ENCODE measurements at places on chromosomes 2 and 18.

DNA sequence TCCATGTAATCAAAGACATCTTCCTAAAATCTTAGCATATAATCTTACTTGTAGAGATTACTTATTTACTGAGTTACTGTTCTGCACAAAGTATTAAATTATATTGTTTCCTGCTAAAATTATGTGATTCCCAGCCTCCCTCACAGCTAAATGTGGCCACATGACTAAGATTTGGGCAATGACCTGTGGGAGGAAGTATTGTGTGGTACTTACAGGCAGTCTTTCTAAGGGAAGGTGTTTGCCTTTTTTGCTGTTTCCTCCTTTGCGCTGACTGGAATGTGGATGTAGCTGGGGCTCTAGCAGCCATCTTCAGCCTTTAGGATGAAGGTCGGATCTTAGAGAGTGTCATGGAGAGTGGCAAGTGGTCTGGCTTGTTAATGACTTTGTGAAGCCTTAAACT is 146.3 kb upstream of the APCDD1 start:
- no peak for DNase-seq

DNA sequence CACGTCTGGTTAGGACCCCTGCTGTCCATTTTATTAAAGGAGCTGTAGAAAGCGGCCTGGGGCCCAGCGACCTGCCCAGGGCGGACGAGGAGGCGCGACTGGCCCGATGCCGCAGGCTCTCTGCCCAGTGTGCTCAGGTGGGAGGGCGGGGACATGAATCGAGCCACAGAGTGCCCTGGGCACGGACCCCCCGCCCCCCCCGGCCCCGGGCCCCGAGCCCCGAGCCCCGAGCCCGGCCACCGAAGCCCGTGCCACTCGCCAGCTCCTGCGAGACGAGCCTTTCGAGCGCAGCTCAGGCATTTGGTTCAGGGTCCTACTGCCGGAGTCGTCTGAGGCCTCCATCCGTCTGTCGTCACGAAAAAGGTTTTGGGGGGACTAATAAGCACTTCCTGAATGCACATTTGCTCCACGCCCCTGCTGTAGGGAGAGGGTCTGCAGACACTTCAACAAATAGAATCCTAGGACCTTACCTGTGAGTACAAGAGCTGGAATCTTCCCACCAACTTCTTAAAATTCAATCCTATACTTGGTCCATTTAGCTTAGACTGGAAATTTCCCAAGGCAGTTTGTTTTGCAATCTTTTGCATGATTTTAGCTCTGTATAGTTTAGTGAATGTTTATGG is 602 bp upstream of the ADAM17 start:
- DNase-seq = peak; percentile 71

DNA sequence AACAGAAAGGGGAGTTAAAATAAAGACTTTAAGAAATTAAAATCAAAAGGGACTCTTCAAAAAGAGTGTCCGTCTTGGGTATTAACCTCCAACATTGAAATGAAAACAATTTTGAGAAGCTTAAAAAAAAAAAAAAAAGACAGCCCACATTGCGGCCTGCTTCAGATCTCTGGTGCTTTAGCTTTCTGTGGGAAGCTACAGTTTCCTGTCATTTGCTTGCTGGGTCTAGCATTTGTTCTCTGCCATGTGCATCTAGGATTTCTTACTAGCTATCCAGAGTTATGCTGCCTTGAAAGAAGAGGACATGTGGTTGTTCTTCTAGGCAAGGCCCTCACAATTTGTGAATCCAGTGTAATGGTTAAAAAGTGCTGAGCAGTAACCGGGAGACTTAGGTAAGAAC is 375.3 kb downstream of the SLC4A3 start:
- no peak for DNase-seq

DNA sequence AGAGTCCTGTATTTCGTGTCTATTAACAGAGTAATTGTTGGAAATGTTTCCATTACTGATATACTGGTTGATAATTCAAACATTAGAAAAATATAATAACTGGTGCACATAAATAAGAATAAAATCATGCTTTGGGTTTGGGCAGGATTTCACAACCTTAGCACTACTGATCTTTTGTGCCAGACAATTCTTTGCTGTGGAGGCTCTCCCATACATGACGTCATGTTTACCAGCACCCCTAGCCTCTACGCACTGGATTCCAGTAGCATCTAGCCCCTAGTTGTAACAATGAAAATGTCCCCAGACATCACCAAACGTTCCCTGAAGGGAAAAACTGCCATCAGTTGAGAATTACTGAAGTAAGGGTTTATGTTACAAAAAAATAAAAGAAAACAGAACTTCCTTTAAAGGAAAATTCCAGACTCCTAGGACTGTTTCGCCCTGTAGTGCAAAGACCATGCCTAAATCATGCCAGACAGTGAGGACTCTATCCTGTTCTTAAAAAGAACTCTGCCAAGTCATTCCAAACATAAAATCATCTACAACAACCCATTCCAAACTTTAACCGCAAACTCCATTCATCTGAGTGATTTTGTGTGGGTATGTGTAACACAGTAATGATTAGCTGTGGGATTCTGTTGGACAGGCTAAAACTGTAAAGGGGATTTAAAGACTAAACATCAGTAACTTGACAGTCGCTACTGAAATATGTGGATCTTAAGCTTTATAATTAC is 313.4 kb upstream of the CCDC68 start:
- no peak for DNase-seq

DNA sequence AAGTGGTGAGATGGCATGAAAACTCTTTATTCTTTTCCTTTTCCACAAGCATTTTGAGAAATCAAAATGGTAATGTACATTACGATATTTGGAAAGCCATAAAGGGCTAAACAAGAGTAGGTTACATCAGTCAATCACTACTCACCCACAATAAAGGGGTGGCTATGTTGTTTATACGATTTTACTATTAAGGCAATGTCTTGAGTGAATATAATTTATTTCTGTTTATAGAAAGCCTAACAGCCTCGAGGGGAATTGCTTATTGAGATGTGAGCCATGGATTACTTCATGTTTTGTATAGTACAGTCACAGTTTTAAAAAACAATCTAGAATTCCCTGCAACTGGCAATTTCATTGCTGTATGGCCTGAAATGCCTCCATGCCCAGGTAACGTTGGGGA is 237.5 kb upstream of the RBBP8 start:
- no peak for DNase-seq

- peak; percentile 49 for DNase-seq
These were observed 131.5 kb downstream of the PRKCE start for GRCh38 chr2:45782986-45783385.

DNA sequence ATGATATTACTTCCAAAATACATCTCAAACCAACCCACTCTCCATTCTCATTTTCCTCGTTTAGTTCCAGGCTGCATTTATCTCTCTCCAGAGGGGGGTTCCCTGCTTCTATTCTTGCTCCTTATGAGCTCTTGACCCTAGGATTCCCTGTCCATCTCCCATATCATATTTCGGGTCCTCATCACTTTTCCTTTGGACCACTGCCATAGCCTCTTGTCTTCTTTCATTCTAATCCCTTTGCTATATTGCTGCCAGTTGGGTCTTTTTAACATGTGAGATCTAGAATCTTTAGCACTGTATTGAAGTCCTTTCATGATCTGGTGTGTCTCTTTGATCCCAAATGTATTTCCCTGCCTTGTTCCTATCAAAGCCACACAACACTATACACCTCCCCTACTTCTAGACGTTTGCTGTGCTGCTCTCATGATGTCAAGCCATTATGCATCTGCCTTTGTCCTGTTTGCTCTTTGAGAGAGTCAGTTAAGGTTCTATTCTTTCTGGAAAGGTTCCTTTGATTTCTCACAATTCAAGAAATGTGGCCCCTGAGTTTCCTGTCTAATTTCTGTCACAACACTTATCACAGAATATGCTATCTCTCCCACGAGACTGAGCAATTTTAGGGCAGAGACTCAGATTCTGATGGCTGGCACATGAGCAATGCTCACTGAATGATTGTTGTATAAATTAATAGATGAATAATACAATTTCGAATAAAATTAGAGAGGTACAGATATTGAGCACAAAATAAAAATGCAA is 43.2 kb upstream of the SESTD1 start:
- DNase-seq = no peak

GRCh38 chr2:189164746-189165145 is 14.8 kb downstream of the COL5A2 start:
- no peak for DNase-seq

DNA sequence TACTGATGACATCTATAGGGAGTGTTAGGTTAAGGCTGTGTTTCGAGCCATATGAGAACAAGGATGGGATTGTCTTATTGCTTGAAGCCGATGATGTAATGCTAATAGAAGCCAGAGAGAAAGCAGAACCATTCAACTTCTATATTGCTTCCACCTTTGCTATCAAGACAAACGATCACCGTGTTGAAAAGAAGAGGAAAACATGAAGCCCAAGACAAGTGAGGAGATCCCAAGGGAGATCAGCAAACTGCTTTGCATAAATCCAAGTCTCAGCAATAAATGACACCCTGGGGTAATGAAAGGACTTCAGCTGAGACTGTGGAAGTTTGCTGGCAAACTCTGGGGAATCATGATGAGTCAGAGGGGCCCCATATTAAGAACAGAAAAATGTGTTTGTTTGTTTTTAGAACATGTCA is 206.2 kb downstream of the NCKAP5 start:
- DNase-seq = peak; percentile 49

DNA sequence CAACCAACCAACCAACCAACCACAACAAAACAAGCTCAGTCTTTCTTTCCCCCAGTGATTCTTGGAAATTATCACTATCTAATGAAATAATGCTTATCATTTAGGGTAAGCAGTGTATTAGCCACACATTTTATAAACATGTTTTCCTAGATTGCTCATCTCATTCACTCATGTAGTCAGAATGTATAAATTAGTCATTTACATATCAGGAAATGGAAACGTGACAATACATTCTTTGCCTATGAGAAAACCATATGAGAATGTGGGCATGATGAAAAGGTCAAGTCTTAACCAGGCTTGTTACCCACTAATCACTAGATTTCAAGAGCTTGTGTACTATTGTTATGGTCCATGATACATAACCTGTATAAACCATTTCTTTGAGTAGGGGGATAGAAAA is 1583.4 kb upstream of the PIK3C3 start:
- DNase-seq = no peak

GRCh38 chr2:20352581-20353216 is 2.1 kb upstream of the PUM2 start:
- no peak for DNase-seq

DNA sequence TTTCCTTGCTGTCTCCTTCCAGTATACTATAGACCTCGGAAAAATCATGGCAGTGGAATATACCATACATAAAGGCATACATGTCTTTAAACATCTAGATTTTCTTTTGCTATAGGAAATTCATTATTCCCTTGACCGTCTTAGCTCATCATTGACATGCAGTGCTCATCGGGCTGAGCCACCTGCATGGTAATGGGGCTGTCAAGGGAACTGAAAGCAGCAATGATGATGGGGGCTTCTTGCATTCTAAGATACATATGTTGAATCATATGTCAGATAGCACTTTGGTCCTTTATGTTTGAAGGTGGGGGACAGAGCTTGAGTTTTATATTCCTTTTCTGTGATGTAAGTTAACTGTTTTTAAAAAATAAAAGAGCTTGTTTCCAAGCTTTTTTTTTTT is 106.6 kb downstream of the ICA1L start:
- no peak for DNase-seq

GRCh38 chr2:42068571-42069178 is 20.9 kb downstream of the PKDCC start:
- no peak for DNase-seq

DNA sequence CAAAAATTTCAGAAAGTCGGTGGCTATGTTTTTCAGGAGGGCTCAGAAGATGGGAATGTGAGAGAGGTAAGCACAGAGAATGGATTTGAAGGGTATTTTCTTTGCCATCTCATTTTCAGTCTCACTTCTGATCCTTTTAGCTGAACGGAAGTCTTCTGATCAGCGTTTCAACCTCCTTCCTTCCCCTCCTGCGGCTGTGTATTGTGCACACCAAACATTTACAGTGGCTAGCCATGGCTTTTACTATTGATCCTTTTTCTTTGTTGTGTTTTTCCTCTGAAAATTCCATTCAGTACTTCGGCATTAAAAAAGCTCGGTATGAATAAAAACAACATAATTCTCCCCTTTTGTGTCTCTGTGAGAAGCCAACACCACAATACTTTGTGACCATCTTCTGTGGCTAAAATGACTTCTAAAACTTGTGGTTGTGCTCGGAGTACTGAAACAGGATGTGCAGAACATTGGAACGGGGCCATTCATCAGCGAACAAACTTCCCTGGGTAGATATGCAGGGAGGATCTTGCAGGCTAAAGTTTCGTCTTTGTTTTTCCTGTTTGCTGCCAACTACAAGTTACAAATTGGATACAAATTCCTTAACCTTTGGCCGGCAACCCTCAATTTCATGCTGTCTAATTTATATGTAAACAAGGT is 260.8 kb upstream of the FAM98A start:
- peak; percentile 83 for DNase-seq

DNA sequence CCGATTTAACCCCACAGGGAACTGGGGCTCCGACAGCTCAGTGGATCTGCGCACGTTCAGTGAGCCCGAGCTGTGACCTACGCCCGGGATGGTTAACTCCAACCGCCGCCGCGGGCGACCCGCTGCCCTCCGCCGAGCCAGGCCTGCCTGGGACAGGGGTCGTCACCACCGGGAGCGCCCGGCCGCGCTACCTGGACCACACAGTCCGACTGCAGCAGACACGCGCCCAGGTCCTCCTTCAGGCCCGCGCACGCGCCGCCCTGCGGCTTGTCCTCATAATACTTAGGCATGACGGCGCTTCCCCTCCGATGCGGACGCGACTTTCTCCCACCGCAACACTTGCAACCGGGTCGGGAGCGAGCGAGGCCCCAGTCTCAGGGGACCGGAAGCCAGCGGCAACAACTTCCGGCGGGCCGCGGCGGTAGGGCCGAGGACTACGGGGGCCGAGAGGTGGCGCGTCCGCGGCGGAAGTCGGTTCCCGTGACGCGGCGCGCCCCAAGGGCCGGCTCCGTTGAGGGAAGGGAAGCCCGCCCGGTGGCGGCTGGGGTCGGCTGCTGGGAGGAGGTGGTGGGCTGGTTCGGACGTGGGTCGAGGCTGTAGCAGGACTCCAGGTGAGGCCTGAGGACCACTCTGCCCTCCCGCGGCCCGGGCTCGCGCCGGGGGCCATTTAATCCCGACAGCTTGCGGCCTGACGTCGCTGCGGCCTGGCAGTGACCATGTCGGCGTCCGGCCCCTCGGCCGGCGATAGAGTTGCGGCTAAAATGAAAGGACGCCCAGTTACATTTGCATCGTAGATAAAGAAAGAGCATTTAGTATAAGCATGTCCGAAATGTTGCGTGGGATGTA is at the start of the genes COA5 and UNC50:
TSS of gene COA5 (minus strand) at position 397 of the 846 bp plus-strand sequence. CDS start at position 290, 107 bp downstream.
TSS of gene UNC50 (plus strand) at position 474 of the 846 bp plus-strand sequence. CDS start 1,171 bp downstream, outside the sequence.
- DNase-seq = peak; percentile 94

DNA sequence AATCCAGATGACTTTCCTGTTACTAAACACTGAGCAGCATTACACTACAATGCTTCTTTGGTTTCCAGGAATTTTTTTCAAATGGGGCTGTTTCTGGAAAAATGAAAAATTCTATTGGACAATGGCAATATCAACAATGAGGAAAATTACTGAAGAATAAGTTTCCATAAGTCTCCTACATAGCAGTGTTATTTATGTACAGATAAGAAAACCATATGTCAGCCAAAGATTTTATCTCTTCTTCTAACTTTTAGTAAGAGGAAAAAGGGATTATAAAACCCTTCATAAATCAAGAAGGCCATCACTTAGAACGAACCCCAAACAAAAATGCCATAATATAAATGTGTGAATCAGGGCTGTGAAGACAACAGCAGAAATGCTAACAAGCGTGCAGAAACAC is 31.6 kb upstream of the NOSTRIN start:
- no peak for DNase-seq
